ENCODE measurements at places on chromosomes 2 and 18.

- DNase-seq = no peak
Measured at GRCh38 chr2:119696494-119697030, 17.6 kb downstream of the TMEM177 start.

DNA sequence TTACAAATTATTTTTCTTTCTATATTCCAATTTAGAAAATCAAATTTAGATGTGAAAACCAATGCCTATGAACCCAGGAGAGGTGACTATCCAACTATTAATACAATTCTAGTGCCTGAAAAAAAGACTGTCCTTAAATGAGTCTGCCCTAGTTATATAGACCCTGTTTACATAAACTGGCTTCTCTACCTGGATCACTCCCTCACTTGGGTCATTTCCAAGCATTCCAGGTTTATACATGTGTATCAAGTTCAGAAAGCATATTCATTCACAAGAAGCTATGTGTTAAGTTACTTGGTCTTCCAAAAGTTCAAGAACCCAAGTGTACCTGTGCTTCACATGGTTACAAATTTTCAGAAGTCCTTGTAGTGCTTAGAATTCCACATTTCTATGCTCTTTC, 8.3 kb downstream of the ZNF385B start:
- DNase-seq = no peak

DNA sequence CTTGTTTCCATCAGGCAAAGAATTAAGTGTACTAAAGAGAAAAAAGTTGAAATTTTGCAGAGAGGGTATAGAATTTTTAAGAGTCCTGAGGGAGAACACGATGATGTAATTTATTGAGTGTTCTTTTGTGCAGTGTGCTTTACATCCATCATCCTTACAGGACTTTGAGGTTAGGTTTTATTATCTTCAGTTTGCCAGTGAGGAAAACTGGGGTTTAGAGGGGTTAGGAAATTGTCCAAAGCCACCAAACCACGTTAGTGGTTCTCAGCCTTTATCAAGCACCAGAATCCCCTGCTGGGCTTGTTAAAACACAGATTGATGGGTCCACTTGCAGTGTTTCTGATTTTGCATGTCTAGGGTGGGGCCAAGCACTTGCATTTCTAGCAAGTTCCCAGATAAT, 277.5 kb downstream of the KCNS3 start:
- no peak for DNase-seq

- no peak for DNase-seq
Measured at GRCh38 chr2:240329778-240330177, 105.7 kb upstream of the GPC1 start.

GRCh38 chr18:59681521-59682004, 15.7 kb downstream of the CCBE1 start:
- no peak for DNase-seq

GRCh38 chr18:39638224-39638623, 2072.6 kb upstream of the CELF4 start:
- DNase-seq = no peak

- DNase-seq = no peak
Measured at GRCh38 chr2:232211743-232212686, 166.5 kb upstream of the ALPP start.

- DNase-seq = no peak
Measured at GRCh38 chr18:72378016-72378415, 166.1 kb downstream of the CBLN2 start.

GRCh38 chr18:49495076-49495475, 8.0 kb upstream of the C18orf32 start:
- DNase-seq = no peak

GRCh38 chr2:216775043-216775453, 79.7 kb upstream of the IGFBP5 start:
- DNase-seq = peak; percentile 94

GRCh38 chr2:220811115-220811514, 761.0 kb downstream of the EPHA4 start:
- DNase-seq = no peak

DNA sequence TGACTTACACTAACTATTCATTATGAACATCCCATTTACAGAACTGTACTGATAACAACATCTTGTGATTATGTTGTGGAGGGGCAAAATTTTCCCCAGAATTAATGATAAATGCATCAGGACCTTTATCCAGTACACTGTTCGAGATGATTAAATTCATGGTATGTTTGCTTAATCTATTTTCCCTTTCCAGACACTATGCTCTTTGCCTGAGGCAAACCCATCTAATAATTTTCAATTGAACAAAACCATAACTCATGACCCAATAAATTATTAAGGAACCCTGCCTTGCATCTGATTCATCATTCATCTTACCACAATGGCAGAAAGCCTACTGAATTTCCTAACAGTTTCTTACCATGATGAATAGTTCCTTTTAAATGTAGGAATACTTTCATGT, 385.0 kb downstream of the DSEL start:
- DNase-seq = no peak

- DNase-seq = no peak
Measured at GRCh38 chr2:6067806-6068205, 375.6 kb downstream of the SOX11 start.

DNA sequence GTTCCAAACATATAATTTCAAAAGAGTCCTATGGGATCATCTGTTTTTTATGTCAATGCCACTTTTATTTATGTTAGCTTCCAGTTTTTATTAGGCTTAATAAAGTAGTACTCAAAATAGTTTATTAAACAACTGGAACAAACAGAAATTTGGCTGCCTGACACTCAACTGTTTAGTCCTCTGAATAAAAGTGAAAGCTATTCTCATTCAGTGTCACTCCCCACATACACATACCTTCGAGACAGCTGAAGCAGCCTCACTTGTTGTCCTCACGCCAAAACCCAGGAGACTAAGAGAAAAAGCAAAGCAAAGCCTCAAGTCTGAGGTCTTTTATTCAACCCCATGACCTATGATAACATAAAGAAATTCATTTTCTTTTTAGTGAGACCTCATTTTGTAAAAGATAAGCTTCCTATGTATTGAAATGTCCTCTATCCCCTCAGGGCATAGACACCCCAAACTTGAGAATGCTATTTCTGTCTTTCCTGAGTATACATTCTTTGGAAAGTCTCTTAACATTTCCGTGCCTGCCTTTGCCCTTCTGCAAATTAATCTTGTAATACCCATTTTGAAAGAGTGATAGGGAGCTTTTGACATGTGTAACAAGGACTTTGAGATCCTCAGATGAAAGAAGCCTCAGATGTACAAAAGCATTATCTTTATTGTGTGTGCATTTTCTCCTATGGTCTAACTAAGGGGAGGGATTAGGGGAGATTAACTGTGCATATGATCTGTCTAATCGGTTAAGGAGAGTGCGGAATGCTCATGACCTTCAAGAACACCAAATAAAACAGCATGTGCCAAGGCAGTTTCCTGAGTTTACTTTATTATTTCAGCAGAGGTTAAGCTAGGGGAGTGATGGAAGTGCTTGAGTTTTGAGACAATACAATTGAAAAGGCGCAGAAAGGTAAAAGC, 1523.7 kb upstream of the PIK3C3 start:
- DNase-seq = no peak

DNA sequence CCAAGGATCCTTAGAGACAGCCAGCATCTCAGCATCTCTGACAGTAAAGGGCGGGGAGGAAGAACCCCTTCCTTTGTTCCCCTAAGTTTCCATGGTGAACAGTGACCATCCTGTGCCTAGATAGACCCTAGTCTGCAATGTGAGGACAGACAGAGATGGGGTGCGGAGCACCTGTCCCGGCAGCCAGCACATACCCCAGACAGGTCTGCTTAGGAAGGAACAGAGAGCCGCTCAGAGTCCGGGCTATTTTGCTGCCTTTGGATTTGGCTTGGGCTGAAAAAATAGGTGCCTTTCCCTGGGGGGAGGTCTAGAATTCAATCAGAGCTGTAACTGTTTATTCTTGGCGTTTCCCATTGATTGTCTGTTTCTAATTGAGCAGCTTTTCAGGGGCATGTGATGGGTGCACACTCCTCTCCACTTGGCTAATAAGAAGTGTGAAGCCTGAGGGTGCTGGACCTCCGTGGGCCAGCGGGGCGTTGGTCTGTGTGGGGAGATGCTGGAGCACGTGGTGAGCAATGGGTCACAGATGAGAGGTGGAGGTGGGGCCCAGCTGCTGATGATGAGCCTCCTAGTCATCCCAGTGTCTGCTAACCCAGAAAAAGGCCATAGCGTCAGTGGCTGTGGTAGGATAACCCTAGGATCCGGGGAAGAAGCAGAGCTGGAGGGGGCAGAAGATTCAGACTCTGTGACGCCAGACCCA, 236.8 kb downstream of the SEPTIN10 start:
- no peak for DNase-seq

- peak; percentile 71 for DNase-seq
Measured at GRCh38 chr2:45932278-45932975, 281.0 kb downstream of the PRKCE start.

- no peak for DNase-seq
Measured at GRCh38 chr2:238701341-238702206, 146.3 kb upstream of the TWIST2 start.

GRCh38 chr18:35526495-35527059, 28.8 kb upstream of the INO80C start:
- DNase-seq = no peak

GRCh38 chr18:24506175-24506574, 45.7 kb downstream of the HRH4 start:
- DNase-seq = no peak

DNA sequence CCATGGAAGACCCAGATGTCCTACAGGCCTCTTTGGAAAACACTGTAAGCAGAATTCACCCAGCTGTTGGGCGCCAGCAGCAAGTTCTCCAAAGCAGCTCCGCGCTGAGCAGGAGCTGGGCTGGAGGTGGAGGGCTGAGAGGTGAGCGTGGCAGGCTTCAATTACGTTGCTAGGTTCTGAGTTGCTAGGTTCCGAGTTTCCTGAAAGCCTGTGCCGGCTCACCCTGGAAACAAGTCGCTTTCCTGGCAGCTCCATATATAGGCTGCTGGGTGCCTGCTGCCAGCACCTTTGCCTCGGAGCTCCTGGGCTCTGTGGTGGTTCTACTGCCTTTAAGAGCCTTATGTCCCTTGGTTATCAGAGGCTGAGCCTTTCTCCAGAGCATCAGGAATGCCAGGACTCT, 14.4 kb upstream of the EGR4 start:
- DNase-seq = no peak

DNA sequence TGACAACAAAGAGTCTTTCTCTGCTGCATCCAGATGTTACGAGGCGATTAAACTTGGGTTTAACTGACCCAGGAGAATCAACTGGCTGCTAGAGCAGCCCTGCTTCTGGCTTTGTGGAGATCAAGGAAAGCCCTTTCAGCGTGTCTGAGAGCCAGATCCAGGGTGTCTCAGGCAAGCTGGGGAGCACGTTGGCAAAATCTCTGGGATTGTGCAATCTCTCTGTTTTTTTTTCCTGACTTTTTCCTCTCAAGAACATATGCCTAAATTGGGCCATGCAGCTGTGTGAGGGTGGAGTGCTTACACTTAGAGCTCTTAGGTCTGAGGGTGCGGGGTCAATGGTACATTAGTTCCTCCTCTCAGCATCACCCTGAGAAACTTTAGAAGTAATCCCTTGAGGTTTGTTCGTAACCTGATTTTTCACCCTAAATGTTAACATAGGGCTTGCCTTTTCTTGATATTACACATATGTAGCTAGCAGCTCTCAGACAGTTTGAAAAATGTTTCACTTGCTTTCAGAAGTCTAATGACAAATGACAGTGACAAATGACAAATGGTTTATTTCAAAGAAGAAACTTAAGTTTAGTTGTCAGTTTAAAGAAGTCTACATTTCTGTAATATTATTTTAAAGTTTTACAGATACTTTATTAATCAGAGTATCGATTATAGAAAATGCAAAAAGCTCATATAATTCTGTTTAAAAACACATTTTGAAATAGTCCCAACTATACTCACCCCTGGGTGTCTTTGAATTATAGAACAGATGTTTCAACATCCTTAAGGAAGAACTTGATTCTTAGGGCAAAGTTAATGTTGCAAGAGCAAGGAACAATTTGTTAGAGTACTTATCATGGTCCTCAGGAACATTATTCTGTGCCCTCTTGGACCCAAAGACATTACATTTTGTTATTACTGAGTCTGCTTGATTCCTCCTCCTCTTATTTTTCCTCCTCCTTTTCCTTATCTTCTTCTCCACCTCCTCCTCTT, 38.4 kb upstream of the ZSWIM2 start:
- no peak for DNase-seq

DNA sequence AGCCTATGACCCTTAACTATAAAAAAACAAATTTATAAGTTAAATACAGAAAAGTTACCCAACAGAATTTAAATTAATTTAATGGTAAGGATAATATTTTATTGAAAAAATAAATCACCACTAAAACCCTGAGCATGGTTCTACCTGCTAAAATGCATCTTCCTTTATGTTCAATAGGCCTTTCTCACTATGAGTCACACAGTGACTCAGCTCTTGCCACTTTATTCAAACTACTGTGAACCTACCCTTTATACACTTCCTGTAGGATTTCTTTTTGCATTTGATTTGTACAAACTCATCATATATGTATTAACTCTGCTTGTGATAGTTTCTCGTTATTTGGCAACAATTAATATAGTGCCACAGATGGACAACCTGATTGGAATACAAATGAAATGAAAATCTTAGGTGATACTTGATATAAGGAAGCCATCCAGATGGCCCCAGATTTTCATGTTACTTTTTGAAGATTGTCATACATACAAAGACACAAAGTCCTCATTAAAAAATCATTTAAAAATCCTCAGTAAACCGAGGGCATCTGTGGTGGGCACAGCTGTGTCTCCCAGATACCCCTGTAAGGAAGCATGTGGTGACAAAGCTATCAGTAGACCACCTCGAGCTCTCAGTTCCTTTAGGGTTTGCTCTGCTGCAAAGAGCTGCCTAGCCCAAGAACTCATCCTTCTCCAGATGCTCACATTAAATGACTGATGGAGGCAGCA, 55.2 kb upstream of the COBLL1 start:
- peak; percentile 16 for DNase-seq

- no peak for DNase-seq
Measured at GRCh38 chr2:195214072-195214471, 443.0 kb upstream of the SLC39A10 start.

GRCh38 chr2:39121523-39122063, 742 bp upstream of the SOS1 start:
- no peak for DNase-seq

DNA sequence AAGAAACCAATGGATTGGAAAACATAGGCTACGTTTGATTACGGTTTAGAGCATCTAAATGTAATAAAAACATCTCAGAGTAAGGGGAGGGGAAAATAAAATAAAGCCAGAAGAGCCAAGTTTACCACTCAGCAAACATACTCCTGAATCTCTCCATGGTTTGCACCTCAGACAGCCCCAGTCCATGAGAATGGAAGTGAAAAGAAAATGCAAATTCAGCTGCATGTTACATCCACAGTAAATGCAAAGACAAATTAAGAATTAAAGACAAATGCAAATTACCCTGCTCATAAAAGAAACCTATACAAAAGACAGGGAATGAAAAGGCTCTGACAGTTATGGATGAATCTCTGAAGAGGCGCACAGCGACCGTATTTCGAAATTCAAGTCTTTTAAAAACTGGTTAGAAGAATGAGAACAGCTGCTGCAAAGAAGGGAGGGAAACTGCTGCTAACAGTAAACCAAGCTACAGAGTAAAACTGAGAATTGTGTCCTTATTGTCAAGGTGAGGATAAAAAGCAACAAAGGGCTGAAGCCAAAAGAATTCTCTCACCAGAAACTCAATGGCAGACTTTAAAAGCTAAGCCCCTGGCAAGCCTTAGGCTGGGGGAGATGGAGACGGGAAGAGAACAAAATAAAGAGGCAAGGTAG, 197.9 kb upstream of the ACVR2A start:
- DNase-seq = no peak

GRCh38 chr18:70454704-70455322, 166.0 kb downstream of the SOCS6 start:
- DNase-seq = no peak
